A549 treated with CORT108297 at 1 μM for 4 hours (cell line): ENCODE measurements at places on chromosomes 7 and 10. TPM values are rescaled to one million over a fixed set of nuclear protein-coding genes. Genes with fewer than 3 reads are reported as not detected.

The PPP1R3C gene
- total RNA-seq: 17.2 to 22.9 TPM (median 20.4 TPM) in 5 replicates

The TPST1 gene
- total RNA-seq: 6.2 to 9.4 TPM (median 8.9 TPM) in 5 replicates

The PLPP4 gene
- total RNA-seq: 0.05 to 0.08 TPM in 2 of 5 replicates, not detected in the others

The BHLHA15 gene
- 0.18 to 0.65 TPM (median 0.40 TPM) in 5 replicates for total RNA-seq

The OR2A1 gene
- total RNA-seq: not detected in 5 replicates

The ADAM22 gene
- 0.18 to 0.40 TPM (median 0.34 TPM) in 5 replicates for total RNA-seq

The JCAD gene
- total RNA-seq: 7.8 to 10.1 TPM (median 8.2 TPM) in 5 replicates

The PAPOLB gene
- total RNA-seq: not detected in 5 replicates

The TMEM209 gene
- 13.7 to 17.5 TPM (median 15.3 TPM) in 5 replicates for total RNA-seq

The PRPS1L1 gene
- total RNA-seq: not detected in 5 replicates

The WEE2 gene
- total RNA-seq: 0.03 TPM in 1 of 5 replicates, not detected in the others

The TMEM72 gene
- total RNA-seq: not detected in 5 replicates
